ENCODE measurements at places on chromosomes 4 and X.

DNA sequence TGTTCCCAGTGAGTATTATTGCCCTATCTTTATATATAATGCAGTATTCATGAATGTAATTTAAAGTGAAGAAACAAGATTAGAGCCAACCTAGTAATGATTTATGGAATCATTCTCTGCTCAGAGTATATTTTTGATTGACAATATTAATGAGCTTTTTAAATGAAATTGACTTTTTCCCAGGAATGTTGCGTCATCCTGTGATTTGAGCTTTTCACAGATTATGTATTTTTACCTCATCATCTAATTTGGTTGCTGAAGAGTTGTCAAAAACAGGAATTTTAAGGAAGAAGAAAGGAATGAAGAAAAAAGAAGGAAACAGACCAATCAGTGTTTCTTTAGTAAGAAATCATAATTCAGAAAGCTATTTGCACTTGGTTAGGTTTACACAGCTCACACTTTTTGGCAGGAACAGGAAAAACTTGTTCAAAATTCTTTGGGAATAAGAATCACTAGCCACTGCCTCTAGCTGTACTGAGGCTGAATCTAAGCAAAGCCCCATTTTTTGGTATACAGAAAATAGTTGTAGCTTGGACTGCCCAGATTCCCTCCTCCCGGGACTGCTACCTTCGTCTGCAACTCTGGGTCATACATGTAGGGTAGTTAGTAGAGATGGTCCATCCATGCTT, 27.3 kb downstream of the EXOC1 start:
- no peak for DNase-seq

DNA sequence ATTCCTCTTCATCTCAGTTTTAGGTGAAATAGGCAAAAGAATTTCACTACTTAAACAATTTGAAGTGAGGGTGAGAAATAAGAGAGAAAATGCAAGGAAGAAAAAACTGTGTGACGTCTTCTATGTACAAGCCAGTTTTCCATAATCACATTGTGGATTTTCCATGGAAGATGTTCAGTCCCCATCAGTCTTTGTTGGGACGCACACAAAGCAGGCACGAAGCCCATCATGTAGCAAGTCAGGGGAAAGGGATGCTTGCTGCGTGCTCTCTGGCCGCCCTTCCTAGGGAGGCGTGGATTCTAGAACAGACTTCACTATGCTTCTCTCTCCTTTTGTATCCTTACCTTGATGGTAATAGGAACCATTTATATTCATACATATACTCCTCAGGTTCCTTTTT, 54.7 kb downstream of the RBPJ start:
- DNase-seq: no peak

- DNase-seq: no peak
Measured at GRCh38 chr4:90495936-90496335, 368.7 kb downstream of the CCSER1 start.

DNA sequence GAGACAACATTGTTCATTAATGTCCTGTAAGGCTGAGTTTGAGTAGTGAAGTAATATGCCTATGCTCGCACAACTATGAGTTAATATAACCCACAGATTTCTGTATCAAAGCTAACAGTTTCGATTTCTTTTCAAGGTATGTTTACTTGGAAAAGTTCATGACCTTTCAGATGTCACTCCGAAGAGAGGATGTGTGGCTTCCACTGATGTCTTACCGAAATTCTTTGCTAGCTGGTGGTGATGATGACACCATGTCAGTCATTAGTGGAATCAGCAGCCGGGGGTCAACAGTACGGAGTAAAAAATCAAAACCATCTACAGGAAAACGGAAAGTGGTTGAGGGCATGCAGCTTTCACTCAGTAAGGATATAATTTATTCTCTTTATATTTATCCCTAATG, 124.9 kb downstream of the STAG2 start:
- peak; percentile 52 for DNase-seq

DNA sequence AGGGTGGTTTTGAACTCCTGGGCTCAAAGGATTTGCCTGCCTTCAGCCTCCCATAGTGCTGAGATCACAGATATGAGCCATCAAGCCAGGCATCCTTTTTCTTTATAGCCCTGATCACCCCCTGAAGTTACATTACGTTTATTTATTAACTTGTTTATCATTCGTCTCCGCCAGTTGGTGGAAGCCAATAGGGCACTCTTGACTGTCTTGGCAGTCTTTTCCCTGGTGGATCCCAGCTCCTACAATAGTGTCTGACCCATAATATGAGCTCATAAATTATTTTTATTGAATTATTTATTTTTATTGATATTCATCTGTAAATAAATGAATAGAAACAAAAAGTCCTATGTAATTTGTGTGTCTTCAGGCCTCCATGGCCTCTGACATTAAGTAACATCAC, 484.3 kb upstream of the FAT1 start:
- no peak for DNase-seq

GRCh38 chrX:24702362-24703184, 8.9 kb downstream of the POLA1 start:
- DNase-seq: no peak

DNA sequence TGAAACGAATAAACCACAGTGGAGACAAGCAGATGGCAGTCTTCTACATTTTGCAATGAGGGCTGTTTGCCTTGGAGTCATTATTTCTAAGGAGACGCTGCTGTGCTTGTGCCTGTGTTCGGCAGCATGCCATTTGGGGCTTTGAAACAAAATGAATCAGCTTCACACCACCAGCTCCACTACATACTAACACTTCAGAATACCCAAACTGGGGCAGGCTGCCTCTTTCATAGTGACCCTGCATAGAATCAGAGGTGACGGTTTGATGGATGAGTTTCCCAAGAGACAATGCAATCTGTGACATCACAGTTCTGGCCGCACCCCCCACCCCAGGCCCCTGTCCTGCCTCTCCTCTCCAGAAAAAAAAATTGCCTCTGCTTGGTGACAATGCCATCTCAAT, 57.1 kb upstream of the MID1 start:
- no peak for DNase-seq

DNA sequence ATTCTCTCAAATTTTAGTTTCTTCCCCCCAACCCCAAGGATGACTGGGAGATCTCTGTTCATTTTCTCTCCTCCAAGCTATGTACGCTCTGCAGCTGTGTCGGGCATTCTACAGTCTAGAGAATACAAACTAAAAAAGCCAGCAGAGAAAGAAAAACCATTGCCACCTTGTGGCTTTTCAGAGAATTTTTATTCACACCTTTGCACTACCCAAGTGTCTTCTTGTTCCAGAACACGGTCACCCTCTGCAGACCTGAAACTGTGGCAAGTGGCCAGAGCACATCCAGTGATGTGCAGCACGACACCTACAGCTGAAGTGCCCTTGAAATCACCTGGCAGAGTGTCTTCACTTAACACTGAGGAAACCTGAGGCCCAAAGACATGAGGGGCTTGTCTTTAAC, 68.6 kb downstream of the CHST7 start:
- DNase-seq: no peak

Measured in activated CD4-positive, alpha-beta memory T cell treated with anti-CD3 and anti-CD28 coated beads, Interleukin-2, amount 10 ng/mL, durations not matched to agents 7 days and 5 days (primary cell).